Stimulated activated CD8-positive, alpha-beta memory T cell treated with anti-CD3 and anti-CD28 coated beads, Interleukin-4, amount 100 ng/mL, for 4 hours (primary cell): ENCODE measurements at places on chromosomes 7 and 10.

DNA sequence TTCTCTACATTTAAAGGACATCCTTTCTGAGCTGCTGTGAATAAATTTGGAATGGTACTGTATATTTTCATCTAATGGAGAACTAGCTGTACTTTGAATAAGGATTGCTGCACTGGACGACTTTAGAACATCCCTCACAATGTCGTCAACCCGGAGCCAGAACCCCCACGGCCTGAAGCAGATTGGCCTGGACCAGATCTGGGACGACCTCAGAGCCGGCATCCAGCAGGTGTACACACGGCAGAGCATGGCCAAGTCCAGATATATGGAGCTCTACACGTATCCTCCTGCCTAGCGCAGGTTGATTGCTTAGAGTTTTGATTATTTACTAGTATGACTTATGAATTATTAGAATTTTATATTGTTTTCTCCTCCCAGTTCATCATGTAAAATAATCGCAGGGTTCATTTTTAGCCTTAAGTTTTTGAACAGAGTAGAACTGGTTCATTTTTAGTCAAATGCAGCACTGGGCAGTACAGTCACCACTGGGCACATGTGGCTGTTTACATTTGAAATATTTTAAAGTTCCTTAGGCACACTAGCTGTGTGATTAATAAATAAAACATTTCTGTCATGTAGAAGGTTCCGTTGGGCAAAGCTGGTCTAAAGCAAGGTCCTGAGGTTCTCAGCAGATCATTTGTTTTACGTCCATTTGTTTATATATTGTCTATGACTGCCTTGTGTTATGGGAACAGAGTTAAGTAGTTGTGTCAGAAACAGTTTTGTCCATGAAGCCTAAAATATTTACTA, 31.5 kb downstream of the CUL1 start:
- DNase-seq: no peak

DNA sequence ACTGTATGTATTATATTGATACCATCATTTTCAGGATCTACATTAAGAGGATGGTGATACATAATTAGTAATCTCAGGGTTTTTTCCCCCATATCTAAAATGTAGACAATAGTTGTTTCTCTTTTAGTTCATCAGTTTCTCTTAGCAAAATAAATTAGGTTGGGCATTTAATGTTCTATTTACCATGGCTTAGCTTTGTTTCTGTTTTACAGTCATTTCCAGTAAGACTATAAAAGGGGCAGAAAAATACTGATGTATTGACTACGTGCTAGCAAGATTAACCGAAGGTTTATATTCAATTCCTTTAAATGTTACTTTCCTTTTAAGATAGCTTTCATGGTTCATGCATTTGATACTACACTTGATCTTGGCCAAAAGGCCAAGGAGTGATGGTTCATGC, 26.2 kb downstream of the SUV39H2 start:
- DNase-seq: no peak

GRCh38 chr10:122363722-122364463, 10.6 kb upstream of the PLEKHA1 start:
- DNase-seq: no peak

DNA sequence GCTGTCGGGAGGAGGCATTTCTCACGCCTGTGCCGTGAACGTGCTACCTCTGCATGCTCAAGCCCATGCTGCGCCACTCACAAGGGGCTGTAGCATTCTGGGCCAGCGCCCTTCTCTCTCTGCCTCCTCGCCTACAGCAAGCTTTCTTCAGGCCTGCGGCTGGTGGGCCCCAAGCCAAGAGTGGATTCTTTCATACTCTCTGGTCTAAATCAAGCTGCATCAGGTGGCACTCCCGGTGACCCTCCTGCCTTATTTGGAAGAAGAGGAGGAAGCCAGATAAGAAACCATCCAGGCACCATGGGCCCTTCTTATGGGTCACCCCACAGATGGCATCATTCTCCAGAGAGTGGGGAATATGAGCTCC, 86.7 kb upstream of the DUSP5 start:
- DNase-seq: no peak

DNA sequence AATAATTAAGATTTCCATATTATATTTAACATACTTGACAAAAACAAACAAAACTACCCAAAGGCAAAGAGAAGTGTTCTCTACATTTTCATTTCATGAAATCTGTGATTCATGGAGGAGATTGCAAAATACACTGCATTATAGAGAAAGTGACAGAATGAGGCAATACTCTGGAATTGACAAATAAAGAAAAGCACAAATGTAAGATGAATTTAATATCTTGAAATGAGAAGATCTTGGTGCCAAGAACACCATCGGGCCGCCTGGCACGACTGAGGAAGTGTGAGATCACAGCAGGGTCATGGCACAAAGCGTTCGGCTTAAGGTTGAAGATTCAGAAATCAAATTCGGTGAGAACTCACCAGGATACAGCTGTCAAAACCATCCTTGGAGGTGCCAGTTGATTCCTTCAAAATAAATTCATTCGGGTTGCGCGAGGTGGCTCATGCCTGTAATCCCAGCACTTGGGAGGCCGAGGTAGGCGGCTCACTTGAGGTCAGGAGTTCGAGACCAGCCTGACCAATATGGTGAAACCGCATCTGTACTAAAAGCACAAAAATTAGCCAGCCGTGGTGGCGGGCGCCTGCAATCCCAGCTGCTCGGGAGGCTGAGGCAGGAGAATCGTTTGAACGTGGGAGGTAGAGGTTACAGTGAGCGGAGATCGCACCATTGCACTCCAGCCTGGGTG, 174.0 kb upstream of the PFKP start:
- no peak for DNase-seq

DNA sequence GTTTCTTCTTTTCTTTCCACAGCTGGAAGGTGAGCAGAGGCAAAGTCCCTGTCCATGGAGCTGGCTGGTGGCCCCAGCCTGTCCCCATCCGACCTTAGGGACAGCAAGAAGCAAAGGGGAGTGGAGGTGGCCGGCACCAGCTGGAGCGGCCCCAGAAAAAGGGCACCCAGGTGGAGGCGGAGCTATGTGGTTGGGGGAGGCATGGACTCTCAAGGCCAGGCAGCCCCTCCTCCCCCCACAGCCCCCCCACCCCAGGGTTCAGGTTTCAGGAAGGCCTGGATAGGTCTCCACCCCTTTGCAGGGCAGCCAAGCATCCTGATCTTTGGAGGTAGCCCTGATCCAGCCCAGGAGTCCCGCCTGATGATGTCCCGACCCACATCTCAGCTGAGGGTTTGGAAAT, at the start of gene SSC4D:
SSC4D (minus strand) TSS at position 161 of the 400 bp plus-strand sequence. CDS start 5,258 bp downstream, outside the sequence.
- DNase-seq: no peak

DNA sequence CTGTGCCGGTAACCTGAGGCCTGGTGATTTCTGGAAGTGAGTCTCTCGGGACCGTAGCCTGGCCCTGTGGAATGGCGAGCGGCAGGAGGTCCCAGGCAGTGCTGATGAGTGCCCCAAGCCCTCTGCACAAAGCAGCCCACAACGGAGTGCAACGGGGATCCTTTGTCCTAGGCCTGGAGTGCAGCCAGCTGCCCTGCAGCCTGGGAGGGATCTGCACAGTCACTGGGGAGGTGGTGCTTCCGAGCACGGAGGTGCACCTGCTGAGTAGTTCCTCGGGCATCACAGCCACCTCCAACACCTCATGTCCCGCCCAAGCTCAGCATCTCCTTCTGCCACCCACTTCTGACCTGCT, 162.8 kb upstream of the ZMIZ1 start:
- DNase-seq: no peak
